ENCODE measurements at places on chromosomes 1 and 21.

- DNase-seq = no peak
Measured at GRCh38 chr1:185402930-185403329, 85.9 kb upstream of the IVNS1ABP start.

GRCh38 chr21:31660259-31660565 is 719 bp downstream of the SOD1 start:
- DNase-seq = no peak

- DNase-seq = no peak
Measured at GRCh38 chr21:34698270-34699015, 29.6 kb downstream of the CLIC6 start.

DNA sequence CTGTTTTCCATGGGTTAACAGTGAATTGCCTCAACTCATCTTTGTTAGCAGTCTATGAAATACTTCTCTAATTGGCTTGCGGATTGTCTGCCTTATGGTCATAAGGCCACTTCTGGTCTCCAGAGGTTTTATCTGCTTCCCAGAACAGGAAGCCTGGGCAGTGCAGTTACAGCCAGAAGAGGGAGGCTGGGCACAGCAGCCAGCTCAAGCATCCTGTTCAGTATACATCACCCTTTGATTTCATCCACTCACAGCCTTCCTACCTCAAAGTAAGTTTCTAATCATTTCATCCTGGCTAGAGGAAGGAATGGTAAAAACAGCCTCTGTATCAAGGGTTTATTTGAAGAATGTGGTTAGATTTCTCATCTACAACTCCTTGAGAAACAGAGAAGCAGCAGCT is 311.5 kb upstream of the DEPDC1 start:
- DNase-seq = peak; percentile 32

- no peak for DNase-seq
Measured at GRCh38 chr1:70314706-70315304, 39.7 kb downstream of the ANKRD13C start.

DNA sequence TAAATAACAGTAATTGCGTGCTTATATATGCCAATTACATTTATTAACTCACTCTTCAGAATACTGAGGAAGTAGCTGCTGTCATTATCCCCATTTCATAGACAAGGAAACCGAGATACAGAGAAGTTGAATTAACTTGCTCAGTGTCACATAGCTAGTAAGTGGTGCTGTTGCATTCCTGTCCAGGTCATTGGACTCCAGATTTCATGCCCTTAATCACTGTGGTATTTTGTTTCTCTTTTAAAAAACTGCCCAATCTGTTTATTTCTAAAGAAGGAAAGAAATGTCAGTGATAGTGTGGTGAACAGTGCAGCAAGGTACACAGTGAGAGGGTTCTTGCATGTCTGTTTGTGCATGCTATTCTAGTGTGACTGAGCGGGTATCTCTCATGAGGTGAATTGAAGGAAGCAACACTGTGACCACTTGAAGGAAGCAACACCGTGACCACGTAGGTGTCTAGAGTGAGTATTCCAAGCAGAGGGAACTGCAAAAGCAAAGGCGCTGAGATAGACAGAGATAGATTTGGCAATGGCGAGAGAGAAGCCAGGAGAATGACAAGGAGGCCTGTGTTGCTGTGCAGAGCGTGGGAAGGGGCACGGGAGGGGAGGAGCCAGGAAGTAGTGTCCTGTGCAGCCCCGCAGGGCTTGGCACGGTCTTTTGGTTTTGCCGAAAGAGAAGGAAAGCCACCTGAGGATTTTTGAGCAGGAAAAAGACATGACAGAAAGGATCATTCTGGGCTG is 95.9 kb downstream of the CAMTA1 start:
- DNase-seq = no peak

DNA sequence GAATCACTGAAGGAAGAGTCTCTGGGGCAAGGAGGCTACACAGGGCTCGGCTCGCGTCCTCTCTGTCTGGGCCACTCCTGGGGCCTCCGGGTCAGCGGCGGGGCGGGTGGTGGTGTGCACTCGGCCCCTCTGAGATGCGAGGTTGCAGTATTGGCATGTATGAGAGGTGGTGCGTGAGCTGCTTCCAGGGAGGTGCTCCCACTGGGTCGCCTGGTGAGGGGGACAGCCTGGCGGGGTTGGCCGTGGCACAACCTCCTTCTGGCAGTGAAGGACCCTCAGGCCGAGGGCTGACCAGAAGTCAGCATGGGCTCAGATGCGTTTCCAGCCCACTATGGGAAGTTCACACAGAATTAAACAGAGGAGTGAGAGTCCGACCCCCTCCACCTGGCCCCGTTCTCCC is 38.5 kb upstream of the COL18A1 start:
- DNase-seq = no peak

- no peak for DNase-seq
Measured at GRCh38 chr1:58249388-58249736, 297.2 kb downstream of the OMA1 start.

DNA sequence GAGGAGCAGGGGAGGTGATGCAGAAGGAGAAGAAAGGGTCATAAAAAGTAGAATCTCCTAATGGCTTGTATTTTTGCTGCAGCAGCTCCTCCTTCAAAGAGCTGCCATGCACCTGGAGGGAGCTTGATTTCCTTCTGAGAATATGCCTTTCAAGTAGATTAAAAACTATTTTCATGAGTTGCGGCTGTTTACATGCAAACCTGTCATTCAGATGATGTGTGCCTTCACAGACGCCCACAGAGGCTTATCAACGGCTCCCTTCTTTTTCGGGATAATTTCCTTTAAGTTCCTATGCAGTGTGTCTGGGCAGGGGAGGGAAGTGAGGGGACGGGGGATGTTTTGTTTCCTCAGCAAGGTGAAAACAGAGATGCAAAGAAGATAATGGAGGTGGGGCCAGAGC is 38.8 kb downstream of the TNR start:
- no peak for DNase-seq

DNA sequence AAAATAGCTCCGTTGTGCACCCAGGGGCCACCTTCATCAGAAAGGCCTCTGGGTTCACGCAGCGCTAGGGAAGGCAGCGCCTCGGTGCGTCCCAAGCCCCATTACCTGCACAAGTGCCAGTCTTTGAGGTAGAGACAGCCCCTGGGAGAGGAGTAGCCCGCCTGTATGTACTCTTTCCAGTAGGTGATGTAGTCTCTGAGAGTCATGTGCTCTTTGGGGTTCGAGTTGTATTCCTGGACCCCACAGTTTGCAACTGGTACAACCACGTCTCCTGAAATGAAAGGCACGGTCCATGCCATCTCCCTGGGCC is 601 bp downstream of the JMJD4 start:
- no peak for DNase-seq

DNA sequence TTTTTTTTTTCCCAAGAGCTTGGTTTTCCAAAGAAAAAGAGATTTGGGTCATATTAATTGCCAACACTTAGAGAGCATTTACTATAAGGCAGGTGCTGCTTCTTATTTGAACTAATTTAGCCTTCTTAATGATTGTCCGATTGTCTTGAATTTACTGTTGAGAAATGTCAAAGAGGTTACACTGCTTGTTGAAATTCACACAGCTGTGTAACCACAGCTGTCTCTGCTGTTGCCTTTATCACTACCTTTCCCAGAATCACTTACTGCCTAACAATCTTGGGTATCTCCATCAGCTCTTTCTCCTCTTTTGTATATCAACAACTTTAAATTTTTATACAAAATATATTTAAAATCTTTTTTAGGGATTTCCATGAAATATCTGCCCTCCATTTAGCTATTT is 115.6 kb downstream of the UCHL5 start:
- DNase-seq = no peak

- DNase-seq = no peak
Measured at GRCh38 chr1:23995431-23995837, 15.3 kb upstream of the SRSF10 start.

DNA sequence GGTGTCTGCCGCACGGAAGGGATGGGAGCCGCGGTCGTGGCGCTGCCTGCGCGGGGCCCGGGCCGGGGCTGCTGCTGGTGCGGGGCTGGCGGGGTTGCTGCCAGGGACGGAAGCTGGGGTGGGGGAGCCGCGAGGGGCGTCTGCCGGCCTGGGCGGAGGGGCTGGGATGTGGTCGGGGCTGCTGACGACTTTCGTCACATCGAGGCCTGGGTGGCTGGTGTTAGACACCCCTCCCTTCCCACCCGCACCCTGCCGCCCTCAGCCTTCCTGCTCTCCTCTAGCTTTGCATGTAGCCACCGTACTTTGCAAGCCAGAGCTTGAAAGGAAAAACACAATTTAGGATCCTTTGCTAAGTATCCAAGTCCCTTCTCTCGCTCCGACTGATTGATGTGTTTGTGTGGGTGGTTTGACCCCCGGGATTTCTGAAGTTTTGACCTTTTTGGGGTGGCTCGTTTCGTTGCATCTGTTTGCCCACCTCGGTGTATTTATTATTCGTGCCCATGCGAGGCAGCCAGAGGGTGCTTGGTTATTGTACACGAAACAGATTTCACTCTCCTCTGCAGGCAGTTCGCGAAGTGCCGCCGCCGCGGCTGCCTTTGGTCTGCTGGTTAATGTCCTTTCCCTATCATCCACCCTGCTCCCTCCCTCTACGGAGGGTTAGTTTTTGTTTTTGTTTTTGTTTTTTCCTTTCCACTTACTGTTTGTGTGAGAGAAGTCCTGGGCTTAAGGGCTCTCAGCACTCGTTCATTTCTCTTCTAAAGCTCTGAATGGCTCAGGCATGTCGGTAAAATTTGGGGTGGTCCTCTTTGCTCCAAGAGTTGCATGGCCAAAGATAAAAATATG is 868 bp downstream of the C1orf21 start:
- DNase-seq = peak; percentile 62

GRCh38 chr1:53276153-53276901 is 38.0 kb upstream of the MAGOH start:
- no peak for DNase-seq

DNA sequence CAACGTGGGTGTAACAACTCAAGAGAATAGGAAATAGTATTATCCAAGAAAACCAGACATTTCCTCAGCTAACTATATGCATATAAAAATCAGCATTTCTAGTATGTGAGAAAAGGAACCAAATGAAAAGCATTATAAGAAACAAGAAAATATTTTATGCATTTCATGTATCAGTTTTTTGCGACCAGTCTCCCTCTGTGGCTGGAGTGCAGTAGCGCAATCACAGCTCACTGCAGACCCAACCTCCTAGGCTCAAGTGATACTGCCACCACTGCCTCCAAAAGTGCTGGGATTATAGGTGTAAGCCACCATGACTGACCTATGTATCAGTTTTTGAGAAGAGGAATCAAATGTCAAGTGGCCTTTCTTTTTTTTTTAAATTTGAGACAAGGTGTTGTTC is 31.0 kb downstream of the SLC16A1 start:
- DNase-seq = no peak

DNA sequence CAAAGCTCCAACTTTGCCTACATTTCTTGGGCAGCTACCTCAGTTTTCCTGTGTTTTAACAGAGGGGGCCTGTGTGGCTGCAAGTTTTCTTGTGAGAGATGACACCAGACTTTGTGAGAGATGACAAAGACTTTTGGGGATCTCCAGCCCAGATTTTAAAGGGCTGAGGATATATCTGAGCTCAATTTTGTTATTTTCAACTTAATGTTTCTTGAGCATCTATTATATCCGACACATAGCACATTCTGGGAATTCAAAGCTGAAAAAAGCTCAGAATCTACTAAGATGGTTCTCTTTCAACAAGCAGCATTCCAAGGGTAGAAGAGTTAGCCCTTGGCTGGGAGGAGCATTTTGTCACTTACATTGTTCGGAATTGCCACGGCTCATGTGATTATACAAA is 53.4 kb upstream of the PTGFRN start:
- no peak for DNase-seq

DNA sequence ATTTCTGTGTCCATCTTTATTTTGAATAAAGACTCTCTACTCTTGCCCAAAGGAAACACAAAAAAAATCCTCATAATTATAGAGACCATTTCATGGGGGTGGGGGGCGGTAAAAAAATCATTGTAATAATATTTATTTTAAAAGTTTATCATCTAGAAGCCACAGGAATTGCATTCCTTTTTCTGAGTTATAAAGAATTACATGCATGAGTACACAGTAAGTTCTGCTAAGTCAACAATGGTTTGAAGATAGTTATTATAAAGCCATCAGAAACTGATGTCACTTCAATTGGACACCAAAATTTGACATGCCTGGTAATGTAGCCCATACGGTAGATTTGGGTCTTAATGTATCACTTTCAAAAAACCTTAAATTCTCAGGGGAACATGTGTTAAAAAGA is 478.1 kb upstream of the NR5A2 start:
- DNase-seq = no peak

DNA sequence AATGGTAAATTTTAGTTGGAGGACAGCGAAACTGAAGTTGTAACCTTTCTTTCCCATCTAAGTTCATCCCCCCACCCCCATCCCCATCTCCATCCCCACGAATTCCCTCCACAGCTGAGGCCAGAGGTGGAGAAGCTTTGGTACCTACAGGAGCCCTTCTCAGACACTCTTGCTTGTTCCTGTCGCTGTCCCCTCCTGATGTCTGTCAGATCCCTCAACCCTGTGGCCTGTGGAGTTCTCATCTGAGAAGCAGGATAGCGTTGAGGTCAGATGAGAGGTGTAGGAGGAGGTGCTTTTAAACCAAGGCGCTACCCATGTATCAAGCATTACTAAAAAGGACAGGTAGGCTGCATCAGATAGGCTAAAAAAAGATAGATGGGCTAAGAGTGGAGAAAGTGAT is 769 bp downstream of the NTPCR start:
- DNase-seq = no peak

DNA sequence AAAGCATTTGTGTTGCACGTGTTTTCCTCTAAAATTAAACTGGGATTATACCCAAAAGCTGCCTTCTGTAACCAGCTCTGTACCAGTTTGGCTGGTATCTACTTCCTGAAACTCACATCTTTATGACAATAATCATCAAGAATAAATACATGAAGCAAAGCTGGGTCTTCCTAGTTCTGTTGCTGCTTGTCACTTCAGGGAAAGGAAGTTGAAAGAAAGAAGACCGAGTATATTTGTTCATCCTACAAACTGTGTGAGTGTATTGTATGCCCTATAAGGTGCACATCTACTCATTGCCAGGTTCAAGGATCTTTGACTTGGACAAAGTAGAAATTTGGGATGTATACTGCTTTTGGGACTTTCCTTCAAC is 29.1 kb upstream of the IFNGR2 start:
- no peak for DNase-seq

GRCh38 chr1:101438359-101438758 is 201.5 kb downstream of the S1PR1 start:
- DNase-seq = no peak

GRCh38 chr1:93685918-93686317 is 4.3 kb upstream of the BCAR3 start:
- DNase-seq = no peak

DNA sequence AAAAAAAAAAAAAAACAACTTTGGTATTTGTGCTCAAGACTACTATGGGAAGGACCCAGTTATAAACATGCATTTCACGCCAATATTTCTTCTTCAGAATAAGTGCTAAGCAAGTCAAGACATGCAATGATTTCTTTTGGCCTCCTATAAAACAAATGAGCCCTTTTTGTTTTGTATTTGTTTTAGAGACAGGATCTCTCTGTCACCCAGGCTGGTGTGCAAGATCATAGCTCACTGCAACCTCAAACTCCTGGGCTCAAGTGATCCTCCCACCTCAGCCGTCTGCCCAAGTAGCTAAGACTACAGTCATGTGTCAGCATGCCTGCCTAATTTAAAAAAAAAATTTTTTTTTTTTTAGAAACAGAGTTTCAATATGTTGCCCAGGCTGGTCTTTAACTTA is 348.7 kb downstream of the PCP4 start:
- DNase-seq = no peak

All from femur (tissue), 1 donor.